ENCODE measurements at places on chromosomes 16 and 17.
A peak's percentile ranks its signal among the peaks of the same experiment; 100 is the strongest.

DNA sequence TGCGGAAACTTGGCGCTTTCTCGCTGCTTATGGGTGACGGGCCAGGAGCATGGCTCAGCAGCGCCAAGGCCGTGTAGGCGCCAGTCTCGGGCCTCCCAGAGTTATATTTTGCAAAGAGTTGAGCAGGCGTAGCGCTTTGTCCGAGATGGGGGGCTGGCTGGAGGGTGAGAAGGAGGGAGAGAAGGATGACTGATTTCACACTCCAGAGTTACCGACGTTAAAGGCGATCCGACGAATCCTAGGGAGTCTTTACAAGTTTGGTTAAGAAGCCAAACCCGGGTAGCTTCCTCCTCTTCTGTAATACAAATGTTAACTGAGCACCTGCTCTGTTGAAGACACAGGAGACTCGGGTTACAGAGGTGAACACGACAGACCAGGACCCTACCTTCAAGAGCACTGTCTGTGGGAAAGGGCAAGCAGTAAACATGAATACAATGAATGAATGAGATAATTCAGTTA, 782 bp downstream of the POLR2A start:
- DNase-seq, result no peak

DNA sequence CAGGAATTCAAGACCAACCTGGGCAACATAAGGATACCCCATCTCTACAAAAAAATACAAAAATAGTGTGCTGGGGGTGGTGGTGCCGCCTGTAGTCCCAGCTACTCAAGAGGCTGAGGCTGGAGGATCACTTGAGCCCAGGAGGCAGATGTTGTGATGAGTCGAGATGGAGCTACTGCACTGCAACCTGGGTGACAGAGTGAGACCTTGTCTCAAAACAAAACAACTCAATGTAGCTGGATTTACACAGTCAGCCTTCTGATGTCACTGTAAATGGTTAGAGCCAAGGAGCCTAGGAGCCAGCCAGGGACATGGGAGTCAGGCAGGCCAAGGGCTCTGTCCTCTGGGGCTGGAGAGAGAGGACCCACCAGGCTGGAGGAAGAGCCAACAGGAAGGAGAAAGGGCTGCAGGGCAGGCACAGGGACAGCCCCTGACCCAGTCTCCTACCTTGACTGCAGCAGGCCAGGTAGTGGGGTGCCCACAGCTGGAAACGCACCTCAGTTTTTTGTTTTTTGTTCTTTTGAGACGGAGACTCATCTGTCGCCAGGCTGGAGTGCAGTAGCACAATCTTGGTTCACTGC, 8.4 kb downstream of the CDIPT start:
- no peak for DNase-seq

- DNase-seq, result no peak
Observed at GRCh38 chr16:84638231-84638806, 10.0 kb upstream of the KLHL36 start.

DNA sequence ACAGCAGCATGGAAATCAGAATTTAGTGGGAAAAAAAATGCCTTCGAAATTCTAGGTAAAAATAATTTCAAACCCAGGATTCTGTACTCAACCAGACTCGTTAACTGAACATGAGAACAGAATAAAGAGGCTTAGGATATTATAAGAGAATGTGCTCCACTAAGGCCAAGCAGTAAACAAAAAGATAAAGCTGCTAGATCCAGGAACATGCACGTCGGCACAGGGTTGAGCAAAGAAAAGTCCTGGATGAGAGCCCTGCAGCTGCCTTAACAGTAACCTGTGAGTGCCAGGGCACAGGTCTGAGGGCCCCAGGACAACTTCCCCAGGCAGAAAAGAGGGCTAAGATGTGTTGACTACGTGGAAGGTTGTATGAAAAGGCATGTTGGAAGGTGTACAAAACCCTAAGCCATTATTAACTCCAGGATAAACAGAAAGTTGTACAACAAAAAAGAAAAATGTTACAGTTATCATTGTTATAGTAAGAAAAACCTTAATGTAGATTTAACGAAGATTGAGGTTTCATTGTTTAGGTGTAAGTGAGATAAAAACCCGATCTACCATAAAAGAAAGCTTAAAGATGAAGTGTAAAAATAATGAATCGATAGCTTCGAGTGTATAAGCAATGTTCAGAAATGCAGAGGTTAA, 42.3 kb upstream of the RBFOX3 start:
- DNase-seq, result no peak

DNA sequence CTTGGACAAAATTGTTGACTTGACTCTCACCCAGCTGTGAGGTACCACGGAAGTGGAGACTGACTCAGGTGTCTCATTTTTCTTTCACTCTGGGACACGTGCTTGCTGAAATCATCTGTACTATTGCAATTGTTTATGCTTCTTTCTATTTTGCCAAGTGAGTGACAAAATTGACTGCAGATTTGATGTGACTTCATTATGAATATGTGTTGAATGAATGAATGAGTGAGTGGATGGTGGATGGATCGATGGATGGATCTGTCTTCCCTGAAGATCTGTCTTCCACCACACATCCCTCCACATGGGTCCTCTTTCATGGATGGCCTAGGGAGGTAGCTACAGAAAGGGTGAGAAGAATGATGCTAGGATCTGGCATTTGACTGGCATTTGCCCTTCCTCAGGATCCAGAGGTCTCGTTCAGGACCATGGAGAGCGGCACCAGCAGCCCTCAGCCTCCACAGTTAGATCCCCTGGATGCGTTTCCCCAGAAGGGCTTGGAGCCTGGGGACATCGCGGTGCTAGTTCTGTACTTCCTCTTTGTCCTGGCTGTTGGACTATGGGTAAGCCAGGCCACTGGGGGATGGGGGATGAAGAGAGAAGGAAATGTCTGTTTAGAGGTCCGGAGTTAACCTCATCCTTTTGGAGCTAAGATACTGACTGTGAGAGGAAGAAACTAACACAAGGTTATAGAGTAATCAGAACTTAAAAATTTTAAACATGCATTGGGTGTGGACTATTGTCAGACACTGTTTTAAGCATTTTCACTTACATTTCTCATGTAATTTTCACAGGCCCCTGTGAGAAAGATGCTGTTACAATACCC, 12.7 kb downstream of the SLC5A11 start:
- DNase-seq, result no peak

GRCh38 chr17:78834571-78834970, 6.0 kb downstream of the USP36 start:
- no peak for DNase-seq

GRCh38 chr16:83826146-83826913, 18.6 kb downstream of the HSBP1 start:
- peak; percentile 76 for DNase-seq

- no peak for DNase-seq
Observed at GRCh38 chr16:27639561-27640276, 89.8 kb downstream of the KATNIP start.

- DNase-seq, result no peak
Observed at GRCh38 chr16:69039333-69039941, 66.0 kb upstream of the HAS3 start.
